ENCODE measurements at places on chromosomes 12 and 14.

GRCh38 chr12:68495336-68496070 lies 115.2 kb upstream of the RAP1B start:
- no peak for DNase-seq

DNA sequence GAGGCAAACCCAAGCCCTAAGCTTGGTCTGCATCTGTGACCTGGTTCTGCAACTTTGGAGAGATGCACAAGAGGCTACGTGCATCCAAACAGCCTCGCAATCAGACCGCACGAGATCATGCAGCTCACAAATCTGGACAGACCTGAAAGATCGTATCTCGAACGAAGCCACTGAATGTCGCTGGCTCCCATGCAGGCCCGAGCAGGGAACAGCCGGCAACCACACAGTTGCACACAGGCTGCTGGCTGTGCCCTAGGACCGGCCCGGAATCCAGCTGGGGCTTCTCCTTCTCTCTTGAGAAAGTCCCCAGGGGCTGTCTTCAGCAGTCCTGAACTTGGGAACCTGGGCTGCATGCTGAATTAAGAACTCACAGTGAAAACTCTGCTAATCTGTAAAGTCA lies 27.9 kb downstream of the WNT5B start:
- no peak for DNase-seq

- peak; percentile 37 for DNase-seq
Observed at GRCh38 chr12:50166799-50167048, 445 bp downstream of the CERS5 start.

GRCh38 chr14:86640288-86640687 lies 1110.3 kb downstream of the FLRT2 start:
- no peak for DNase-seq

DNA sequence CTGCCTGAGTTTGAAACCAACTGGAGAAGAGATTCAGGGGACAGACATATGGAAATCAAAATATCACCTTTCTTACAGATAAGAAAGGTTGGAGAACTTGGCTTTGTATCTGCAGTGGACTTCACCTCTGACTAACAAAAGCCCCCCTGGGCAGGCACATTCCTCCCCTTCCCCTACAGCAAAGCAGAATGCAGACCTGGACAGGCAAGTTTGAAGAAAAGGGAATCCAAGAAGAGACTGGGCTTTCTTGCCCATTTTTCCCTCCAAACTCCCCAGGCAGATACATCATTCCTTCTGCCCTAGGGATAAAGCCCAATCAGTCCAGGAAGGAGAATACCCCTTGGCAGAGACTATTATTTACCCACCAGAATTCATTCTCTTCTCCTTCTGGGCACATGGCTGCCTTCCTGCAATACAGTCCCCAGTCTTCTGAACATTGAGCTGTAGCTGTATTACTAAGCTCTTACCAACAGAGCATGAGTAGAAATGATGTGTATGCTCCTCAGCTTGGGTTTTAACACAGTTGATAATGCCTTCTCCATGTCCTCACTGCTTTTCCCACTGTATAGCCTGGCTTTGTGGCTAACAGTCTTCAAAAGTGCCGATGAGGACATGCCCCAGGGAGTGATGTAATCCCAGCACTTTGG lies 17.4 kb upstream of the NAP1L1 start:
- DNase-seq, result no peak

- DNase-seq, result no peak
Observed at GRCh38 chr14:68368850-68369249, 424.0 kb downstream of the ZFP36L1 start.

GRCh38 chr14:68734231-68734732 lies 58.6 kb downstream of the ZFP36L1 start:
- DNase-seq, result no peak

DNA sequence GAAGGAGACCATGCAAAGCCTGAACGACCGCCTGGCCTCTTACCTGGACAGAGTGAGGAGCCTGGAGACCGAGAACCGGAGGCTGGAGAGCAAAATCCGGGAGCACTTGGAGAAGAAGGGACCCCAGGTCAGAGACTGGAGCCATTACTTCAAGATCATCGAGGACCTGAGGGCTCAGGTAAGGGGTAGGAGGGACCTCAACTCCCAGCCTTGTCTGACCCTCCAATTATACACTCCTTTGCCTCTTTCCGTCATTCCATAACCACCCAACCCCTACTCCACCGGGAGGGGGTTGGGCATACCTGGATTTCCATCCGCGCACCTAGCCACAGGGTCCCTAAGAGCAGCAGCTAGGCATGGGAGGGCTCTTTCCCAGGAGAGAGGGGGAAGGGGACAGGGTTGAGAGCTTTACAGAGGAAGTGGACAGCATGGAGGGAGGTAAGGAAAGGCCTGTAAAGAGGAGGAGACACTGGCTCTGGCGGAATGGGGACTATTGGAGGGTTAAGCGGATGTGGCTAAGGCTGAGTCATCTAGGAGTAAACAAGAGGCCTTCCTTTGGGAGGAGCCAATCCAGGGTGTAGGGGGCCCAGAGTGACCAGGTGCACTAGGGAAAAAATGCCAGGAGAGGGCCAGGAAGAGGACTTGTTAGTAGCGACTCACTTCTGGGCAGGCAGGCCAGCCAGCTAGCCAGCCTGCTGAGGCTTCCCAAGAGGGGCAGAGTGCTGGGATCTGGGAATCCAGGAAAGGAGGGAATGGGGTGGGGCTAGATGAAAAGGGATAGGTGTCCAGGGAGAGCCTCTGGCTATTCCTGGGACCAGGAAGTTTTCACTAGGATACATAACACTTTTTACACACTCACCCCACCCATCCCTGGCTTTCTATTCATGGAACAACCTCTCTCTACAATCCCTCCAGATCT lies 754 bp downstream of the KRT18 start:
- peak; percentile 86 for DNase-seq

DNA sequence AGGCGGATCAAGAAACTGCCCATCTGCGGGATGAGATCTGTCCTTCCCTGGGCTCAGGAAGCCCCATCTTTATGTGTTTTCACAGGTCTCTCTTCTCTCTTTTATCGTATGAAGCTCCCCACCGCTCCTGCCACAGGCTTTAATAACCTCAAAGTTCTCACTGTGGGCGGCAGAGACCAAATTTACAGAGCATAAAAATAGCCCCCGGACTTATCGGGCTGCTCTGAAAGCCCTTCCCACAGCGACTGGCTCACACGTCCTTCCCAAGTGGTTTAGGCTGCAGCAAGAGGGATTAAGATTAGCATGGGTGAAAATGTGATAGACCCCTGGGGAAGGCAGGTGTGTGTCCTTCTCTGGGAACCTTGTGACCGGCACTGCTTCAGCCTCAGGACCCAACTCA lies 47.8 kb downstream of the TESC start:
- no peak for DNase-seq

Measured in NCI-H748 treated with DMSO at 0.1 percent for 48 hours (cell line).